ENCODE measurements at places on chromosomes 16 and 17. TPM values are rescaled to one million over a fixed set of nuclear protein-coding genes. Genes with fewer than 3 reads are reported as not detected.

The CDC42EP4 gene
- 186 TPM for total RNA-seq

The PRAC2 gene
- total RNA-seq, result 135 TPM

GRCh38 chr17:39231591-39232551 is 6.1 kb upstream of the STAC2 start:
- H3K36me3 ChIP-seq, result no peaks in the 10 kb centered on the region
- no peak overlapping the region for H3K4me3 ChIP-seq
- H3K27me3 ChIP-seq, result no peaks in the 10 kb centered on the region
- no peak for DNase-seq

DNA sequence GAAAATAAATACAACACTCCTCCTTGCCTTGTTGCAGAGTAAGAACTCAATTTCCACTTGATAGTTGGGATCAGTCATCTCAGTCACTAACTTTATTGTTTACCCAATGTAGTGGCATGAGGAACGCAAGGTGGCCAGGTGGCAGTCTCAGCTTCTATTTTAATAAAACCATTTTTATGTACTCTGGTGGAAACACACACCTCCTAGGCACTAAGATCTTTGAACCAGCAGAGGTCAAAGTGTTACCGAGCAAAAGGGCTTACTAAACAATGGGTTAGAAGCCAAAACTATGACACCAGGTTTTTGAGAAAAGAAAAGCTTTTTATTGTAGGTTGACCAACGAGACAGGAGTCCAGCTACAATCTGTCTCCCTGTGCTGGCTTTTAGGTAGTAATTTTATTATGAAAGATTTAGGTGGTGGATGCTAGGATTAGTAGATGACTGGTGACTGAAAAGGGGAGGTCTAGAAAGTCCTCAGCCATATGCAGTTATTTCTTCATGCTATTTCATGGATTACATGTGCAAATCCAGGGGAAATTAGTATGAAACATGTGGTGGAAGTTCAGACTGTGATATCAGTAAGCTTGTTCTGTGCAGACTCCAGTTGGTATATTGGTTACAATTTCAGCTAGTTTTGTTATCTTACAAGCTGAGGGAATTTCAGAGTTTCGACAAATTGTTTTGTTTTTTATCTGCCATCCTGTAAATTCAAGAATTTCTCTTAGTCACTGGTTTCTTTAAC is 122.3 kb downstream of the PCTP start:
- no peak overlapping the region for H3K27ac ChIP-seq
- no peaks in the 10 kb centered on the region for H3K27me3 ChIP-seq

- H3K27ac ChIP-seq, result no peak overlapping the region
- no peaks in the 10 kb centered on the region for H3K36me3 ChIP-seq
- H3K27me3 ChIP-seq, result no peaks in the 10 kb centered on the region
- H3K4me3 ChIP-seq, result no peak overlapping the region
- no peaks in the 10 kb centered on the region for H3K4me1 ChIP-seq
Observed at GRCh38 chr17:51536627-51537026, 276.3 kb downstream of the UTP18 start.

DNA sequence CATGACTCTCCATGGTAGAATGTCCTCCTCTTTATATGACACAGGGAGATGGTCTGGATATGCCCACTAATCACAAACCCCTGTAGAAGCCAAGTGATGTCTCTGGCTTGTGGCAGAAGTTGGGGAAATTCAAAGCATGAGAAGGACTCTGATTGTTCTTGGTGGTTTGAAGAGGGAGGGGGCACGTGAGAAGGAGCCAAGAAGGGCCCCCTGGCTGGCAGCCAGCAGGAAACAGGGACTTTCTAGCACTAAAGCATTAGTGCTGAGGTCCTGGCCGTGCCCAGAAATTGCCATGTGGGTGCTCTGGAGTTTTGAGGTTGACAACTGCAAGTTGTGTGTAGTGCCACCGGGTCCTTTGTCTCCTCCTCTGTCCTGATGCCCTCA is 199.9 kb downstream of the LGALS9B start:
- H3K4me3 ChIP-seq, result no peak overlapping the region
- no peaks in the 10 kb centered on the region for H3K4me1 ChIP-seq
- no peak overlapping the region for H3K27ac ChIP-seq
- H3K27me3 ChIP-seq, result no peaks in the 10 kb centered on the region
- DNase-seq, result no peak

- no peaks in the 10 kb centered on the region for H3K36me3 ChIP-seq
- H3K4me3 ChIP-seq, result peak overlapping the region; percentile 7
- H3K4me1 ChIP-seq, result peaks cover 6% of the 10 kb centered on the region
- peak overlapping the region; percentile 64 for H3K27ac ChIP-seq
Observed at GRCh38 chr16:80656711-80657150, 115.9 kb downstream of the DYNLRB2 start.

- peaks cover 39% of the 10 kb centered on the region for H3K4me1 ChIP-seq
- H3K27me3 ChIP-seq, result no peaks in the 10 kb centered on the region
- peak overlapping the region; percentile 87 for H3K27ac ChIP-seq
- DNase-seq, result no peak
Observed at GRCh38 chr17:17712268-17712924, 31.1 kb downstream of the RAI1 start.

DNA sequence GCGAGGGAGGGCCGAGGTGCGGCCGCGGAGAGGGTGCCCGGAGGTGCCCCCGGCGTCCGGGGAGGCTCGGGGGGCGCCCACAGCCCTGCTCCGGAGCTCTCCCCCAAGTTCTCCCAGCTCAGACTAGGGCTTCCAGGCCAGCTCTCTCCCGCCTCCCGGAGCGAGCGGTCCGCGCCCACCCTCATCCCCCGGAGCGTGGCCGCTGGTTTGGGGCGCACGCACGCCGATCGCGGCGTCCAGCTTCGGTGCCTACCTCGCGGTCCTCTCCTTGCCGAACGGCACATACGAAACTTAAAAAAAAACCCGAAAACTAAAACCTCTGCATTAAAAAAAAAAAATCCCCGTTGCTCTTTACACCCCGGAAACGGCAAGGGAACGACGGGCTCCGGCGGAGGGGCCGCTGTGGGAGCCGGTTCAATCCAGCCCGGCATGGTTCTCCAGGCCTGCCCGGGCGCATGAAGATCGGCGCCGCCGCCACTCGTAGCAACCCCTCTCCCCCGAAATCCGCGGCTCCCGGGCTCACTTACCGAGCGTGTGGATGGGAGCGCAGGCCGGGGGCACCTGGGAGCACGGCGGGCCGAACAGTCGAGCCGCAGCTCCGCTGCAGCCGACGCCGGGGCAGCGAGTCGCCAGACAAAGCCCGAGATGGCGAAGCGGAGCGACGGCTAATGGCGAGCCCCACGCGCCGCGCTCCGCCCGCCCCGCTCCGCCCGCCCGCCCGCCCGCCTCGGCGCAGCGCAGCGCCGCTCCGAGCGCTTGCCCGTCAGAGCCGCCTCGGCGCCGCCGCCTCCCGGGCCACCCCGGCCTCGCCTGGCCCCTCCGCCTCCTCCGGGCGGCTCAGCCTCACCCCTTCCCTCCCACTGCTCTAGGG is 973 bp upstream of the UBTF start:
- peak overlapping the region; percentile 98 for H3K27ac ChIP-seq
- peak; percentile 40 for DNase-seq

Data from prostate gland (tissue), 2 donors.